ENCODE measurements at places on chromosomes 3 and 15.

- DNase-seq: peak; percentile 34
Measured at GRCh38 chr3:16496408-16497222, 16.9 kb downstream of the RFTN1 start.

- no peak for DNase-seq
Measured at GRCh38 chr15:90760661-90761232, 43.6 kb downstream of the BLM start.

DNA sequence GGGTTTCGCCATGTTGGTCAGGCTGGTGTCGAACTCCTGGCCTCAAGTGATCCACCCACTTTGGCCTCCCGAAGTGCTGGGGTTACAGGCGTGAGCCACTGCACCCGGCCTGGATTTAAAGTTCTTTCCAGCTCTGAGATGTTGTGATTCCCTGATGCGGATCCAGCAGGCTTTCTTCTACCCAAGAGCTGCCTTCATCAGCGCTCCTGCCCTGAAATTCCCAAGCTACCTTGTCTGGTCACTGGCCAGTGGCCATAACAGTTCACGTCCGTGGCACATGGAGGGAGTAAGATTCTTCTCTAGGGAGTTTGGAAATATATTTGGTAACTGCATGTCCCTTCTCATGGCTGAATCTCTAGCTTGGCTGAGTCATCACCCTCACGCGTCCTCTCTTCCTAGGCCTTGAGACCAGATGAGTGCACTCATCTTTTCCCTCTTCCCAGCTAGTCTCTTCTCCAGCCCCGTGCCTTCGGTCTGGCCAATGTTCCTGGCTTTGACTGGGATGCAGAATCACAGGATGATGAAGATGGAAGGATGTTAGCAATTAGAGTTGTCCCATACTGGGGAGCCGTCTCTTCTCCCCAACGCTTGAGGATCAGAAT, 29.8 kb upstream of the APOD start:
- no peak for DNase-seq

DNA sequence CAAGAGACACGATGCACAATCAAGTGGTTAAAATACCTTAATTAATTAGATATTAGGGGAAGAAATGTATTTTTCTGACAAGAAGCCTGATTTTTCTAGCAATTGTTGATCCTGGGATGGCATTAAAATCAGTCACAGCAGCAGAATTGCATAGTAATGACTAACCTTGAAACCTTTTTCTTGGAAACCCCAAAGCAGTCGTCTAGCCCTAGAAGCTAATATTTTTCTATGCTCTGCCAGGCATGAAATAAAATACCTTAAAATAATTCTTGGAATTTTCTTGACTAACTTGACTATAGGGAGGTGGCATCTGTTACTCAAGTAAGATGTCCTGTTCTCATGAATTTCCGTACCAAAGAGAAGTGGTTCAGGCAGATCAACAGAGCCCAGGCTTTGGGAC, 204.1 kb downstream of the THRB start:
- DNase-seq: no peak

GRCh38 chr15:39735120-39735717, 47.4 kb downstream of the FSIP1 start:
- DNase-seq: no peak

DNA sequence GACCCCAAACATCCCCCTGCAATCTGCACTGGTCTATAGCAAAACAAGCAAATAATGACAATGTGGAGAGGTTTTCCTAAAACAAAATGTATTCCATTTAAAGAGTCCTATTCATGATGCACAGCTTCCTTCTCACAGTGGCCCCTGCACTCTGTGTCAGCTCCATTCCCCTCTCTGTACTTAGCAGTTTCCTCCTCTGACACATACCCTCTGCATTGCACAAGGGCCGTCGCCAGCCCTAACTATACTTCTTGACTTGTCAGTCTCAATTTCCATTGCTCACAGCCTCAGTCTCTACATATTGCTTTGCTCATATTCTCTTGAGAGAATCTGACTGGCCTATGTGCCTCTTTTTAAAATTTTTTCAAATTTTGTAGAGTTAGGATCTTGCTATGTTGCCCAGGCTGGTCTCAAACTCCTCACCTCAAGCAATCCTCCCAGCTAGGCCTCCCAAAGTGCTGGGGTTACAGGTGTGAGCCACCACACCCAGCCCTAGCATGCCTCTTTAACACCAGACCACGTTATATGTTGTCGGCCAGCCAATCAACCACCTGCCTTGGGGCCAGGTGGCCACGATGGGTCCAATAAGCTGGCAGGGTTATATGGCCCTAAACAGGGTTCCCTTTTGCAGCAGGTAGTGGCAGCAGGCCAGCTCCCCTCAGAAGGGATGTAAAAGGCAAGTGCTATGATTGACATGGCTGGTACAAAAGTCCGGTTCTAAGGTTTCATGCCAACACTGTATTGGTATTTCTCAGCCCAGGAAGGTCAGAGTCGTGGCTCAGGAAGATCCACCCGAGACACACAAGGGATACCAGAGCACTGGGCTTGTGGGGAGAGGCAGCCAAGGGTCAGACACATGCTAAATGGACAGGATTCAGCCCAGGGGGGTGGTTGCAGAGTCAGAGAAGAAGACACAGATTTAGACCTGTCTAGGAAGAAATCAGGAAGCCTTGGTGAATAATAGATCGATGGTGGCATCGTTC, 59.0 kb upstream of the SMAD3 start:
- no peak for DNase-seq

GRCh38 chr15:77650265-77650664, 17.6 kb upstream of the LINGO1 start:
- DNase-seq: peak; percentile 34

- no peak for DNase-seq
Measured at GRCh38 chr15:42523331-42523730, 25.3 kb downstream of the LRRC57 start.

DNA sequence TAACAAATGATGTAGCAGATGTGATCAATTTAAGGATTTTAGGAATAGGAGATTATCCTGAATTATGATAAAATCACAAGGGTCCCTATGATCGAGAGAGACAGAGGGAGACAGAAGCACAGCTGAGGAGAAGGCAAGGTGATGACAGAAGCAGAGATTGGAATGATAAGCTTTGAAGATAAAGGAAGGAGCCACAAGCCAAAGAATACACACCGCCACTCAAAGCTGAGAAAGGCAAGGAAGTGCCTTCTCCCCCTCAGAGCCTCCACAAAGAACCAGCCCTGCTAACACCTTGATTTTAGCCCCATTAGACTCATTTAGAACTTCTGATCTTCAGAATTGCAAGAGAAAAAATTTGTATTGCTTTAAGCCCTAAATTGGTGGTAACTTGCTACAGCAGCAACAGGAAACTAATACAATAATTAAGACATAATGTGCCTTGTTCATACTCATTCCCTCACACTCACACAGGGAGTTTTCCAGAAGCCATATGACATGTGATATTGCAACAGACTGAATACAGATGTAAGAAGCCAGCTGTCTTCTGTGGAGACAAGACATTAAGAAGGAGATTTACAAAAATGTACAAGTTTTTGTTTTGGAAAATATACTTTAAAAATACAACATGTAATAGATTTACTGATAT, 38.2 kb downstream of the TRANK1 start:
- no peak for DNase-seq

DNA sequence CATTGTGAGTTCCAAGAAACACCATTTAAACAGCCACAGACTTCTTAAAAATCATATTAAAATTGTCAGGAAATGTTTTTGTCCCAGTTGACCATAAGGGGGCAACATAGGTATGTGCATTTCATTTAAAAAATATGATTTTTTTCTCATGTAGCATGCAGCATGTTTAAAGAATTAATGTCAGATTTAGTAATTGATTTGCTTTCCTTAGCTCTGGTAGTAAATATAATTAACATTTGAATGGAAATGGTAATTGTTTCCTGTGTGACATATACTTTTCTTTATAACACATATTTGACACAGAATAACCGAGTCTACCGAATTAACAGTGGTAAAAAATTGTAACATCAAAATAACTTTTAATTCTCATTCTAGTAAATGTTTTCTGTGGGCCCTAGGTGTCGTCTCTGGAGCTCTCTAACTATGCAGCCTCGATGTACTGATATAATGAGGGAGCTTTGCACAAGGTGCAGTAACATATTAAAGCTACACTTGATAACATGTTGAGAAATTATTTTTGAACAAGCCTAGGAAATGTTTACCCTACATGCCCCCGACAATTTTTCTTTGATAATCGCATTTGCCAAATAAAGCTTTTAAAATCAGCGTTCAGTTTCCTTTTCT, 34.9 kb downstream of the NXPE3 start:
- DNase-seq: no peak

GRCh38 chr15:74170875-74171578, 2.5 kb upstream of the ISLR start:
- no peak for DNase-seq

- no peak for DNase-seq
Measured at GRCh38 chr15:101138913-101139880, 112.7 kb downstream of the CHSY1 start.

DNA sequence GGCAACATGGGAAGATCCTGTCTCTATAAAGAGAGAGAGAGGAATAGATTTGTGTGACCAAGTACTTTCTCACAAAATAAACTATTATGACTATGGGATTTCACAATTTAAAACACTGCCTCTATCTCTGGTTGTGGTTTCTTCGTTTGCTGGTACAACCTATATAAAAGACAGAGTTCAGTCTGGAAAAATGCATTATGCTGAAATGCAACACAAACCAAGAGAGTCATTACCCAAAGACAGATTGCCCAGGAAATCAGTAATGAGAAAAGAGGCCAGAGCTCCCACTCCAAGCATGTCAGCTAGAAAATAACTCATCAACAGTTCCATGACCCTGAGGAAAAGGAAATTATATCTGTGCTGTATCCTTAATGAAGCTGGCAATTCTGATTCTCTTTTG, 23.2 kb downstream of the GPR176 start:
- DNase-seq: no peak

- peak; percentile 20 for DNase-seq
Measured at GRCh38 chr3:150303768-150304167, 104.3 kb upstream of the TSC22D2 start.

- no peak for DNase-seq
Measured at GRCh38 chr3:173584838-173585831, 187.6 kb downstream of the NLGN1 start.

GRCh38 chr15:77180270-77180669, 109.4 kb upstream of the TSPAN3 start:
- DNase-seq: no peak

DNA sequence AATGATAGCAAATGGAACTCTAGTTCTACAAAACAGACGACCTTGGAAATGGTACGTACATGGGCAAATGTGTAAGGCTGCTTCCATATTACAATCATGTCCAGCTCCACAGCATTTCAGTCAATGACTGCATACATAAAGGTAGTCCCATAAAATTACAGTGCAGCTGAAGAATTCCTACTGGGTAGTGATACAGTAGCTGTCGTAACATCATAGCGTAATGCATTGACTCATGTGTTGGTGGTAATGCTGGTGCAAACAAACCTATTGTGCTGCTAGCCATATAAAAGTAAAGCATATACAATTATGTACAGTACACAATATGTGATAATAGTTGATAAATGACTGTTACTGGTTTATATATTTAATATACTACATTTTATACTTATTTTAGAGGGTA, 18.5 kb downstream of the TTC23 start:
- no peak for DNase-seq

GRCh38 chr3:96970211-96970610, 155.8 kb downstream of the EPHA6 start:
- no peak for DNase-seq

- DNase-seq: peak; percentile 18
Measured at GRCh38 chr15:80996247-80996646, 4.5 kb upstream of the TLNRD1 start.

- DNase-seq: no peak
Measured at GRCh38 chr3:114606336-114606735, 312.5 kb downstream of the TIGIT start.

DNA sequence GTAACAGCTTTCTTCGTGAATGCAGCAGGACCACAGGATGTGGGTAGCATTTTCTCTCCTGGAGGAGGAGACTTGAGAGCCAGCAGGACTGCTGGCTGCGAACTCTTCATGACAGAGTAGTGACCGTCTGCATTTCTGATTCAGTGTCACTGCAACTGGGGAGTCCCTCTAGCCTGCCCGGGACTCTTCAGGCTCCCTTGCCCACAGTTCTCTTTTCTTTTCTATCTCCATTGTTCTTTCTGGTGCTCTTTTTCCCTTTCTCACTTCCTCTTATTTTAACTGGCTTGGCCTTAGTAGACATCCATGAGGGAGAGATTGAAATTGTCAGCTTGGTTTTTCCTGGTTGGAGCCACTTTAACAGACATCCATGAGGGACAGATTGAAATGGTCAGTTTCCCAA, 49.9 kb upstream of the P2RY1 start:
- no peak for DNase-seq

DNA sequence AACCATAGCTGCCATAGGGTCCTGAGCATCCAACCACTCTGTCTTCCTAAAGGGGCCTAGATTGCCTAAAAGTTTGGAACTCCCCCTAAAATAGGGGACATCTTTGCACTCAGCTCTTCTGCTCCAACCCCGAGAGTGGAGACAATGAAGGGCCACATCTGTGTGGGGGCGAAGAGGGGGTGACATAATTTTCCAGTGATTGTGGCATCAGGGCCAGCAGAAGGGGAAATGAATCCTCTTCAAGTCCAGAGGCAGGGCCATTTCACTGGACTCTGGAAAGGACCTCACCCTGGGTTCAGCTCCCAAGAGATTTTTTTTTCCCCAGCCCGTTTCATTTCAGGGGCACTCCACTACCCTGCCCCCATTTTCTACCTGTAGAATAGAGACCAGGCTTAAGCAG, 4.6 kb upstream of the ANKRD63 start:
- no peak for DNase-seq

DNA sequence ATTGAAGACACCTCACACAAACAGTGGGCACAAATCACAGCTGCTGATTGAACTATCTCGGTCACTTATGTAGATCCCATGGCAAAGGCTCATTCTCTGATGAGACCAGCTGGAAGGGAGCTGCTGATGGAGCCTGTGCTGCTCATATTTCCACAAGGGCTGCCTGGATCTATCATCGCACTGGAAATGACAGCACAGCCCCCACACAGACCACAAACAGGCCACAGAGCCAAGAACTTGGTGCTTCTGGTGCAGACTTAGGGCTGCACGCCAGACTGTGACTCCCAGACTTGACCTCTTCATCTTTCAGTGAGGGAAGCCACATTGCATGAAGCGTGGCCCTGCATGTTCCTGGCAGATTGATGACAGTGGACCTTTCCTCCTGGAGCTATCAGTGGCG, 197.6 kb downstream of the MINAR1 start:
- DNase-seq: no peak

- DNase-seq: no peak
Measured at GRCh38 chr3:84825817-84826216, 133.0 kb upstream of the CADM2 start.

- DNase-seq: peak; percentile 71
Measured at GRCh38 chr15:45714590-45715488, 80.0 kb downstream of the SQOR start.

DNA sequence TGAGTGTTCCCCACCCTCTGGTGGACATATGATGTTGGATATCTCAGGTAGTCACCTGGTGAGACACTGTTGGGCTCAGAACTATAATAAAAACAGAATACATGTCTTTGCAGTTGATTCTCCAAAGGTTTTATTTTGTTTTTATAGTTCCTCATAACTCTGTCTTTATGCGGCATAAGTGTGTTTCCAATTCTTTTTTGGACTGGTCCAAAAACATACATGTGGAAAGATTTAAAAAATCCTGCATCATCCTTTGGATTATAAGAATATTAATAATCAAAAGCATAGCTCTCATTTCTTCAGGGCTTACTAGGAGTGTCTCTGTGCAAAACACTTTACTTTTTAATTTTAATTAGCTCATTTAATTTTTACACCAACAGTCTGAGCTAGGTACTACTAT, 71.0 kb upstream of the ANKRD34C start:
- no peak for DNase-seq

Measured in activated CD4-positive, alpha-beta T cell treated with anti-CD3 and anti-CD28 coated beads for 48 hours (primary cell).